ENCODE measurements at places on chromosomes 7 and 10. TPM values are rescaled to one million over a fixed set of nuclear protein-coding genes. Genes with fewer than 3 reads are reported as not detected.

NKX6-2 gene
- not detected for total RNA-seq

GNA12 gene
- total RNA-seq = 36.2 TPM

DNA sequence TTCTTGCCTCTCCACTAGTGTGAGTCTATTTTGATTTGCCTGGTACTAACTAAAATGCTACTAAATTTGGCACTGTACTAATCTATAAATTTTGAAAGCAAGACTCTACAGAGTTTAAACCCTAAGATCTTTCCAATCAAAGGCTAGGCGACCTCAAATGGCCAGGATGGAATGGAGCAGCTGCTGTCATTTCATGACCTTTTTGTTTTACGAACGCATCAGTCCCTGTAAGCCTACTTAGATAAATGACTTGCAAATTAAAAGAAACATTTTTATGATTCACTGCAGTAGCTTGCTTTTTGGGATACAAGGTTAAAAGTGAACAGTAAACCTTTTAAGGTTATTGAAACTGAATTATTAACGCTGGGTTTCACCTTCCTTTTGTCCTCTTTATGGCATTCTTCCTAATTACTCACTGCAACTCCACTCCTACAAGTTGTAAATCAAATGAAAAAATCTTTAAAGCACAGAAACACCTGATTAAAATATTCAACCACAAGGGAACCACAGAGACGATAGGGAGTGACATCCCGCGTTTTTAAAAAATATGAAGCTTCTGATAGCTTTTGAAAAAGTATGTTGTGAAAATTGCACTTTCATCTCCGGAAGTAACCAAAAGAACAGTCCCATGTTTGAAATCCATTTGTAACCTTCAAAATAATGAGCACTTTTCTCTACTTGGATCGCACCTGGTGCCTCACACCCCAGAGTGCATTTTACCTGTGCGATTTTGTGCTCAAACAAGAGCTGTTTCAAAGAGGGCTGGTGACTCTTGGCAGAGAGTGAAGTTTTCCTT, 595.1 kb downstream of the PARD3 start:
- no peak for DNase-seq
- H3K36me3 ChIP-seq = peaks cover 6% of the 10 kb centered on the region
- H3K4me3 ChIP-seq = no peak overlapping the region
- H3K4me1 ChIP-seq = no peaks in the 10 kb centered on the region

- H3K4me1 ChIP-seq = no peaks in the 10 kb centered on the region
- no peak overlapping the region for H3K4me3 ChIP-seq
- no peak for DNase-seq
- peaks cover 12% of the 10 kb centered on the region for H3K27me3 ChIP-seq
- no peak overlapping the region for H3K27ac ChIP-seq
Measured at GRCh38 chr10:105656856-105657255, 1015.8 kb downstream of the SORCS3 start.

GRCh38 chr7:2936891-2937580, 92.9 kb upstream of the GNA12 start:
- H3K36me3 ChIP-seq = no peaks in the 10 kb centered on the region
- no peak for DNase-seq
- H3K4me3 ChIP-seq = no peak overlapping the region
- peaks cover 10% of the 10 kb centered on the region for H3K4me1 ChIP-seq

- H3K27me3 ChIP-seq = no peaks in the 10 kb centered on the region
- H3K27ac ChIP-seq = no peak overlapping the region
- H3K36me3 ChIP-seq = peaks cover 46% of the 10 kb centered on the region
- H3K4me1 ChIP-seq = no peaks in the 10 kb centered on the region
- H3K4me3 ChIP-seq = no peak overlapping the region
- no peak for DNase-seq
Measured at GRCh38 chr7:151131592-151132293, 35.8 kb downstream of the GBX1 start.

DNA sequence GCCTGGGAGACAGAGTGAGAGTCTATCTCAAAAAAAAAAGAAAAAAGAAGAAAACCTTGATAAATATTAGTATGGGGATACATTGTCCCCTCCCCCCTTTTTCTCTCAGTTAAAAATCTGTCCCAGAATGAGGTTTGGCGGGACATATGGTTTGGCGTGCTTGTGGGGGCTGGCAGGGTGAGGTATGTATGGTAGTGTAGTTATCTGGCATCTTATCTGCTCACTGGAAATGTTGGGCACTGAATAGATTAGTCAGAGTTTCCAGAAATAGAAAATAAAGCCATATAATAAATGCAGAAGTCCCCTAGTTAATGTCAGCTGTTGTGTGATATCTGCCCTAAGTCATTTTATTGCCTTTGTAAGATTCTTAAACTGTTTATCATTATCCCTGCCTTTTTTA, 397.5 kb upstream of the GALNT17 start:
- no peak overlapping the region for H3K4me3 ChIP-seq

- H3K4me1 ChIP-seq = no peaks in the 10 kb centered on the region
- DNase-seq = no peak
- no peak overlapping the region for H3K27ac ChIP-seq
- no peaks in the 10 kb centered on the region for H3K27me3 ChIP-seq
- H3K4me3 ChIP-seq = no peak overlapping the region
Measured at GRCh38 chr10:12212454-12212853, 16.5 kb downstream of the CDC123 start.

DNA sequence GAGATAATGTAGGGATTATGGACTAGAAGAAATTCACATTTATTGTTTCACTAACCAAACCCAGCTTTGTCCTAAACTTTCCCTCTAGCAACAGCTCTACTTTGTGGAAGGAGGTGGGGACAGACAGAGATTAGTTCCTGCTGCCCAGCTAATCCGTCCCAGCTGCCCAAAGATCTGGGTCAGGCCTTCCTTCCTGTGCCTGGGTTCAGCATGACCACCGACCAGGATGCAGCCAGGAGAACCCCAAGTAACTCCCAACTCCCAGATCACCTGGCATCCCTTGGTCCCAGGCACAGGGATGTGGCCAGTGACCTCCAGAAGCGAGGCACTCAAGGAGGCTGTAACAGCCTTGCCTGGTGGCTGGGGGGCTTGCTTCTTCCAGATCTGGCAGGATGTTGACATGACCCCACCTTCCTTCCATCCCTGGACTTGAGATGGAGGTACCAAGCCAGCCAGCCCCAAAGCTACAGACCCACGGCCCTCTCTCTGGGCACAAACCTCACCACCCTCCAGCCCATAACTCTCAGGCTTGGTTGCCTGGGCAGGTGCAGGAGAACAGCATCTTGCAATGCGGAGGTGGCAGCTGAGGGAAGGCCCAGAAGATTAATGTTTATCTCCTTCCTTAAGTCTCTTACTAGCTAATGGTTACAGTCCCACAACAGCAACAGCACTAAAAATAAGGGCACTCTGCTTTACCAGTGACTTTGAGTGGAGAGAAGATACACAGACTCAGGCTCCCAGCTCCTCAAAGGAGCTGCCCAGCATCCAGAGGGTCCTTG, 11.1 kb downstream of the CAMK2G start:
- H3K27me3 ChIP-seq = no peaks in the 10 kb centered on the region
- no peak overlapping the region for H3K4me3 ChIP-seq
- peaks cover 37% of the 10 kb centered on the region for H3K36me3 ChIP-seq

DNA sequence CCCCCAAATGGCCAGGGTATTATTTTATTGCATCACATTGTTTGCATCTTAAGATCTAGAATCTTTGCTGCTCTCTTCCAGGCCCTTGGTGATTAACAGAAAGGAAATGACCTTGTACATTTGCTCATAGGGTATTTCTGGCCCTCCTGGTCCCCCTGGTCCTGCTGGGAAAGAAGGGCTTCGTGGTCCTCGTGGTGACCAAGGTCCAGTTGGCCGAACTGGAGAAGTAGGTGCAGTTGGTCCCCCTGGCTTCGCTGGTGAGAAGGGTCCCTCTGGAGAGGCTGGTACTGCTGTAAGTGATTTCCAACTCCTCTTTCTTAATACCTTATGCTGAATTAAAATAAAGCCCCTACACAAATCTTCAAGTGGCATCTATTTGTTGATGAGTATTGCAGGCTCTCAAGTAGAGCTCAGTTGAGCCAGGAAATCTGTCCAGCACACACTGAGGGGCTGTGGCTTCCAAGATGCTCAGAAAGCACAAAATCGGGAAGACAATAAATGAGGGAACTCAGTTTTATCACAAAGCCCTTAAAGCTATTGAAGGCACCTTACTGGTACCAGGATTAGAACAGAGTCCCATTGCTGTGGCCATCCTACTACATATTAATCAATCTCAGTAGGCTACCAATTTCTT, 28.2 kb downstream of the COL1A2 start:
- no peaks in the 10 kb centered on the region for H3K27me3 ChIP-seq
- DNase-seq = no peak
- no peak overlapping the region for H3K4me3 ChIP-seq
- H3K4me1 ChIP-seq = peaks cover 8% of the 10 kb centered on the region
- peak overlapping the region; percentile 99 for H3K27ac ChIP-seq

DNA sequence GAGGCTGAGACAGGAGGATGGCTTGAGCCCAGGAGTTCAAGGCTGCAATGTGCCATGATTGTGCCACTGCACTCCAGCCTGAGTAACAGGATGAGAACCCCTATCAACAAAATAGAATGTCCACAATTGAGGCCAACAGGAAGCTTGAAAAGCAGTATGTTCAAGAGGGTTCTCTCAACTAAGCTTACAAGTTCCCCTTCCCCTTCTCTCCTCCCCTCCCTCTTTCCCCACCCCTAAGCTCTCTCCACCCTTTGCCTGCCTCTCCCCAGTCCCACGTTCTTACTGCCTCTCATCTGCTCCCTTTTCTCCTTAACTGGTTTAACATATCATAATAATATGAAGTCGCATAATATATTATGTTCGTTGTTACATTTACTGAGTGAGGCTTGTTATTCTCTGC, 35.4 kb downstream of the KIAA1549 start:
- peaks cover 4% of the 10 kb centered on the region for H3K36me3 ChIP-seq
- no peak overlapping the region for H3K27ac ChIP-seq
- no peak for DNase-seq
- H3K27me3 ChIP-seq = no peaks in the 10 kb centered on the region
- H3K4me1 ChIP-seq = no peaks in the 10 kb centered on the region
- H3K4me3 ChIP-seq = no peak overlapping the region

- no peaks in the 10 kb centered on the region for H3K4me1 ChIP-seq
- H3K36me3 ChIP-seq = peaks cover 6% of the 10 kb centered on the region
- no peaks in the 10 kb centered on the region for H3K27me3 ChIP-seq
Measured at GRCh38 chr7:26723129-26723528, 141.3 kb downstream of the SKAP2 start.

GRCh38 chr7:2707481-2707880, 19.5 kb downstream of the AMZ1 start:
- H3K36me3 ChIP-seq = no peaks in the 10 kb centered on the region
- no peak overlapping the region for H3K27ac ChIP-seq
- H3K4me1 ChIP-seq = no peaks in the 10 kb centered on the region
- DNase-seq = no peak
- H3K4me3 ChIP-seq = no peak overlapping the region
- H3K27me3 ChIP-seq = no peaks in the 10 kb centered on the region

DNA sequence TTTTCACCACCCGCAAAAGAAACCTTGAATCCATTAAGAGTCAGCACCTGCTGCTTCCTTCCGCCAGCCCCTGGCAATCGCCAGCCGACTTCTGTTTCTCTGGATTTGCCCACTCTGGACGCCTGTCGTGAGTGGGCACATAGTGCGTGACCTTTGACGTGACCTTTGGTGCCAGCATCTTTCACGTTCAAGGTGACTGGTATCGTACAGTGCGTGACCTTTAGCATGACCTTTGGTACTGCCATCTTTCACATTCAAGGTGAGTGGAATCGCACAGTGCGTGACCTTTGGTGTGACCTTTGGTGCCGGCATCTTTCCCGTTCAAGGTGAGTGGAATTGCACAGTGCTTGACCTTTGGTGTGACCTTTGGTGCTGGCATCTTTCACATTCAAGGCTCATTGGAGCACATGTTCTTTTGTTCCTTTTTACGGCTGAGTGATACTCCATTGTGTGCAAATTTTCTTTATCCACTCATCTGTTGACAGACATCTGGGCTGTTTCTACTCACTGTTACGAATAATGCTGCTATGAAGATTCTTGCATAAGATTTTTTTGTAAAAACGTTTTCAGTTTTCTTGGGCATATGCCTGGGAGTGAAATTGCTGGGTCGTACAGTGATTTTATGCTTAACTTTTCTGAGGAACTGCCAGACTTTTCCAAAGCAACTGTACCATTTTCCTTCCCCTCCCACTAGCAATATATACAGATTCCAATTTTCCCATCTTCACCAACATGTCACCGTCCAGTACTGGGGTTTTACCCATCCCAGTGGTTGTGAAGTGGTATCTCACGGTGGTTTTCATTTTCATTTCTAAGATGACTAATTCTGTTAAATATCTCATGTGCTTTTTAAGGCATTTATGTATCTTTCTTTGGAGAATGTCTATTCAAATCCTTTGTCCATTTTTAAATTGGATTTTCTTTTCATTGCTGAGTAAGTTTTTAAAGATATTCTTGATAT, 145.3 kb downstream of the DIP2C start:
- peaks cover 5% of the 10 kb centered on the region for H3K36me3 ChIP-seq
- H3K27me3 ChIP-seq = peaks cover 29% of the 10 kb centered on the region
- H3K4me1 ChIP-seq = no peaks in the 10 kb centered on the region
- no peak overlapping the region for H3K4me3 ChIP-seq
